GM20000 (cell line): ENCODE measurements at places on chromosomes 5 and 9.

DNA sequence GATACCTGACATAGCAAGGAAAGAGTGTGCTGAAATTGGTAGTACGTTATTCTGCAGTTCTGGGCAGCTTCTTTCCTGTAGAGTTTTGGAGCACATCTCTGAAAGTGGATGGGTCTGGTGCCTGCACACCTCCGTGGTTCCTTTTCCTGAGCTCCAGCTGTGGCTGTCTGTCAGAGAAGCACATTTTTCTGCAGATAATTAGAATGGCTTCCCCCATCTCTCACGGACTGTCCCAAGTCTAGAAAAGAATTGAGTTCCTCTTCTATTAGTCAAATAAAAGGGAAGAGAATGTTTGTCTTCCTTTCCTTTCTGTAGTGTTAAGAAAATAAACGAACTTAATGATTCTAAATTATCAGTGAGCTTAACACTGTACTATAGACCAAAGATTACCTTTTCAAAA is 55.7 kb downstream of the VCAN start:
- no peak for DNase-seq

GRCh38 chr5:107342371-107342770 is 328.4 kb downstream of the EFNA5 start:
- DNase-seq: no peak

GRCh38 chr5:118366429-118366828 is 621.9 kb downstream of the DTWD2 start:
- no peak for DNase-seq

DNA sequence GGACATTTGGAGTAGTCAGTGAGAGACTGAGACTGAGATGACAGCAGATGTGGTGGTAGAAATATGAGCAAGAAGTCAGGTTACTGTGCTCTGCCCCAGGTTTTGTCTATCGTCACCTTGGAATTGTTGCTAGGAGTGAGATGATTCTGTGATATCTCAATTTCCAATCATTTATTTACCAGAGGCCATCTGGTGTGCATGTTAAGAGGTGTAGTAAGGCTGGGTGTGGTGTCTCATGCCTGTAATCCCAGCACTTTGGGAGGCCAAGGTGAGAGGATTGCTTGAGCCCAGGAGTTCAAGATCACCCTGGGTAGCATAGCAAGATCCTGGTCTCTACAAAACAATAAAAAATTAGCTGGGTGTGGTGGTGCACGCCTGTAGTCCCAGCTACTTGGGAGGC is 38.6 kb upstream of the CARTPT start:
- DNase-seq: no peak

DNA sequence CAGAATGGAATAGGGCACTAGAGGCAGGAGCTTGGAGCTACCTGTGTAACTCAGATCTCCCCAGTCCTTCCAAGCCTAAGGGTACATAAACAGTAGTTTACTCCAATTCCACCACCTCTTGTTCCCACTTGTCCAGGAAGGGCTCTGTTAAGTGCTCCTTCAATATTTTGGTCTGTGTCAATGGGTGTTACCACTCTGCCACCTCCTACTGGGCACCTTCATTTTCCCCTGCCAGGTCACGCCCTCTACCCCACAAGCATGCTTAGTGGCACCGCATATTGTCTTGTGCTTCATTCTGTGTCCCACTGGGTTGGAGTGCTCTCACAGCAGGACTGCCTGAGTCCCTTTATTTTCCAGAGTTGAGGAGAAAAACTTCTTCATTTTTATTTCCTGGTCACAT is 459.8 kb downstream of the ARHGEF28 start:
- DNase-seq: no peak
